ENCODE measurements at places on chromosomes 2 and 18.

DNA sequence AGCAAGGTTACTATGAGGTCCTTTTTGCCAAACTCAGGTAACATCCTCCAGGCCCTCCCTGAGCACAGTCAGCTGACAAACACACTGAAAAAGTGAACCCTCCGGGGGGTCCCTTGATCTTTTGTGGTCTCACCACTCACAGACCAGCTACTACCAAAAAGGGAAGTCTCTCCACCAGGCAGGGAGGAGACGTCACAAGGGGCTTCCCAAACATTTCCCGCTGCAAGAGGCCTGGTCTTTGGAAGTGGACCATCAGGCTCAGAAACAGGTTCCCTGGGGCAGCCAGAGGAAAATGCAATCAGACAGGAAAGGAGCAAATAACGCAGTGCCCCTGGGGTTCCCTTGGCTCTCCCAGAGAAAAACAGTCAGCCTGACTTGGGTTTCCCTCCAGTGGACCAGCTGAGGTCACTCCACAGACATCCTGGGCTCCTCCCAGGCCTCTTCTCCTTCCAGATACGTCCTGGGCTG lies 38.7 kb upstream of the POMC start:
- DNase-seq, result no peak

DNA sequence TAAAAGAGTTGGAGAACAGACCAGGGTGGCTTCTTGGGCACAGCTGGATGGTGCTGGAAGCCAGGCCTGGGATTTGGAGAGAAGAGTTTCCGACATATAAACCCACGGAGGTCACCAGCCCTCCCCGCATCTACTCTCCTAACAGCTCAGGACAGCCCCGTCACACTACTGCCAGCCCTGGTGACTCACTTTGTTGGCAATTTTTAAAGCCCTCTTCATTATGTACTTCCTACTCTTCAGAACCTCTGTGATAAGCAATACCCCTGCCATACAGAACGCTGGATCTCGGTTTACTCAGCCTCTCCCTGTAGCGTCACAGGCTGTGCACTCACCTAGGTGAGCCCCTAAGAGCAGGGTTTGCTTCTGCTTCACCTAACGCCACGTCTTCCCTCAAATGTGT lies 48.1 kb downstream of the ID2 start:
- no peak for DNase-seq

- no peak for DNase-seq
Measured at GRCh38 chr18:80147418-80148325, 38.6 kb downstream of the ADNP2 start.

- DNase-seq, result no peak
Measured at GRCh38 chr2:54387059-54387991, 68.8 kb upstream of the SPTBN1 start.

All from NCI-H524 treated with DMSO at 0.1 percent for 48 hours (cell line).